ENCODE measurements at places on chromosomes 3 and 15.

GRCh38 chr3:120369037-120369467 is 19.9 kb upstream of the LRRC58 start:
- no peak for DNase-seq

- DNase-seq: no peak
Observed at GRCh38 chr3:40924559-40925141, 274.7 kb upstream of the CTNNB1 start.

- DNase-seq: no peak
Observed at GRCh38 chr15:25860885-25861866, 2.0 kb downstream of the ATP10A start.

- DNase-seq: no peak
Observed at GRCh38 chr3:42308651-42309050, 42.7 kb upstream of the CCK start.

DNA sequence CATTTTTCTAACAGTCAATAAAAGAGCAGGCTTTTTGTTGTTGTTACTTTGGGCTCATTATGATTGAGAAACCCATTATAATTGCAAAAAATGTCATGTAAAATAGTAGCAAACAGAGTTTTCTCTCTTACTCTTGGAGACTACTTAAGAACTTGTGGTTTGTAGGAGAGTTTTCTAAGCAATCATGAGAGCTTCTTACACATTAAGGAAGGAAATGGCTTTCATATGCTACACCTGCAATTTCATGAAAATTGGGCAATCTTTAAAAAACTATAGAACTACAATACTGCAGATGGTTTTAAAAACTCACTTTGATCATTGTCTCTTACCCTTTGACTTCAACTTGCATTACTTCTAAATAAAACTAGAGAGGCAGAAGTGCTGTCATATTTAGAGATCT is 701.8 kb downstream of the ZPLD1 start:
- no peak for DNase-seq

- no peak for DNase-seq
Observed at GRCh38 chr15:78044407-78045155, 32.9 kb downstream of the TBC1D2B start.

GRCh38 chr3:13147344-13147743 is 74.1 kb upstream of the IQSEC1 start:
- DNase-seq: no peak

- peak; percentile 2 for DNase-seq
Observed at GRCh38 chr3:60017631-60018030, 967.8 kb upstream of the CFAP20DC start.

- no peak for DNase-seq
Observed at GRCh38 chr3:12044860-12045259, 40.7 kb downstream of the SYN2 start.

DNA sequence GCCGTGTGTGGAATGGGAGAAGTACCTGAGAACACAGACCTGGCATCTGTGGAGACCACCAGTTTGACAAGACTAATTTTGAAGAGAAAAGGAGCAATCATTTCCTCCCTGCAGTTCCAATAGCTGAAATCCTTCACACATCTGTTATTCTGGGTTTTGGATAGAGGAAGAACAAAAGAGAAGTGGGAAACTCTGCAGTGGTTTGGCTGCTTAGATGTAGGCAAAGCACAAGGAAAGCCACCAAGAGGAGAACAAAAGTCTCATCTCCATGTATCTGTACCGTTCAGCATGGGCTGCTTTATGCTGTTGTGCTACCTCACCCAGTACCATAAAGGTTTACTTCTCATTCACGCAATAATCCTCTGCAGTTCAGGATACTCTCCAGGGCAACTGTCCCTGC is 153.1 kb upstream of the COL8A1 start:
- DNase-seq: no peak

- DNase-seq: no peak
Observed at GRCh38 chr15:41653760-41654159, 6.4 kb upstream of the MGA start.

- no peak for DNase-seq
Observed at GRCh38 chr3:72353236-72354128, 494.8 kb downstream of the SHQ1 start.

DNA sequence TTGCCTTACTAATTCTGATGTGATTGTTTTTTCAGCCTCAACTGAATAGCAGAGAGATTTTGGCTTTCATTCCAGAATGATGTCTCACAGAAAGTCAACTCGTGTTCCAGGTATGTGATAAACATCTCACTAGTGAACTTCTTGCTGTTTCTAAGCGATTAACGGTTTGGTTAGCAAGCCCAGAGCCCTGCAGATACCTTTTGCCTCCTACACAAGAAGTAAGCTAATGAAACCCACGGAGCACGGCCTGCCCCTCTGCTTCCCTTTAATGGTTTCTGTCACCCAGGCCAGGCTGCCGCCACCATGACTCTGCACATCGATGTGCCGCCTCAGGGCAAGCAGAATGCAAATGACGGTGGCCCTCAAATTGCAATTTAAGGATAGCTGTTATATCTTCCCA is 155.9 kb upstream of the ICE2 start:
- DNase-seq: peak; percentile 18

GRCh38 chr3:142501004-142501926 is 53.4 kb upstream of the XRN1 start:
- no peak for DNase-seq

DNA sequence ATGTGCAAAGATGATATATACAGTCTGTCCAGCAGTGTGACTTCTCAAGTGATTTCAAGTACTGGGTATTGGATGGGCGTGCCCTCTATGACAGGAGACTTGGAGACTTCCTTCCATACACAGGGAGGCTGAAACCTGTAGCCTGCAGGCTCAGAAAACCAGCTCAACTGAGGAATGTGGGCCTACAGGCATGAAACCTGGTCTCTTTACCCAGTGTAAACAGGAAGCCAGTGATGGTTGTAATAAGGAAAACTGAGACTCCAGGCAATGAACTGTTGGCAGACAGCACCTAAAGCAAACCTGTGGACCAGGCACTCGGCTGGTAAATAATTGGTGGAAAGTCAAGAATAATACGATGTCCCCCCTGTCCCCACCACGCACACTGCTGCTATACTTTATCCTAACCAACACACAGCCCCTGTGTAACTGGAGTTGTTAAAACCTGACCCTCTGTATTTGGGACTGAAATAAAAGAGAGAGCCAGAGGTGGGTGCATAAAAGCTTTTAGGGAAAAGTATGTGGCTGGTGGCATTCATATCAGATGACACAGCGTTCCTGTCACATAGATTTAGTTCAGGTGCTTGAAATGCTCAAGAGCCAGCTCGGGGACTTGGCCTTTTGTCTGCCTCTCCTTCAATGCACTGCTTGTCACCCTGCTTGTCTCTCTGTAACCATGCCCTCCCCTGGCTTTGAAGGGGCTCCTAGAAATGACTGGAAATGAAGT is 144.7 kb downstream of the TPRG1 start:
- DNase-seq: no peak

GRCh38 chr3:58039601-58040000 is 31.4 kb downstream of the FLNB start:
- no peak for DNase-seq

DNA sequence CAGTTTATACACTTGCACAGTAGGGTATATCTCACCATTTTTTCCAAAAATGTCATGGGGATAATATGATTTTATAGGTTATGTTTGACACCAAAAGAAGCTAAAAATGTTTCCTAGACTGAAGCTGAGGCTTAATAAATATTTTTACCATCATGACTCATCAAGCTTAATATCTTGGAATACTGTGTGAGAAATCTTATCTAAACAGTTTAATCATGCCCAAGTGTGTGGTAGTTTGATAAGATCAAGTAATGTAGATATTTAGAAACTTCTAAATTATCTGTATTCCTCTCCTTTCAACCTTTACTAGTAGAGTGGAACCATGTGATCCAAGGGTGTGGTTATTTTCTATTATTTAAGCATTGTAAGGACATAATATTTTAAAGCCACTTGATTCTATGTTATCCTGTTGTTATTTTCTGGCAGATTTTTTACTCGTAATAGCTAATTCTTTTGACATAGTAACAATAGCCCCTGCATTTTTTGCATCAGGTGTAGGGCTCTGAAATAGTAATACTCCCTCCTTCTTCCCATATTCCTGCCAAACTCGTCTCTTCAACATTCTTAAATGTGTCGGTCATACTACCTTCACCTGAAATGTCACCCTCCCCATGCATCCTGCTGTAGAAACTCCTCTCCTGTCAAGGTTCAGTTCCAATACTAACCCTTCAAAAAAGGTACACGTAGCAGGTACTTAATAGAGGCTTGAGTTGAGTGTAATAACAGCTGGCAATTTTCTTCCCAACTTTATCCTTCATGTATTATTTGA is 729.6 kb downstream of the NLGN1 start:
- no peak for DNase-seq

DNA sequence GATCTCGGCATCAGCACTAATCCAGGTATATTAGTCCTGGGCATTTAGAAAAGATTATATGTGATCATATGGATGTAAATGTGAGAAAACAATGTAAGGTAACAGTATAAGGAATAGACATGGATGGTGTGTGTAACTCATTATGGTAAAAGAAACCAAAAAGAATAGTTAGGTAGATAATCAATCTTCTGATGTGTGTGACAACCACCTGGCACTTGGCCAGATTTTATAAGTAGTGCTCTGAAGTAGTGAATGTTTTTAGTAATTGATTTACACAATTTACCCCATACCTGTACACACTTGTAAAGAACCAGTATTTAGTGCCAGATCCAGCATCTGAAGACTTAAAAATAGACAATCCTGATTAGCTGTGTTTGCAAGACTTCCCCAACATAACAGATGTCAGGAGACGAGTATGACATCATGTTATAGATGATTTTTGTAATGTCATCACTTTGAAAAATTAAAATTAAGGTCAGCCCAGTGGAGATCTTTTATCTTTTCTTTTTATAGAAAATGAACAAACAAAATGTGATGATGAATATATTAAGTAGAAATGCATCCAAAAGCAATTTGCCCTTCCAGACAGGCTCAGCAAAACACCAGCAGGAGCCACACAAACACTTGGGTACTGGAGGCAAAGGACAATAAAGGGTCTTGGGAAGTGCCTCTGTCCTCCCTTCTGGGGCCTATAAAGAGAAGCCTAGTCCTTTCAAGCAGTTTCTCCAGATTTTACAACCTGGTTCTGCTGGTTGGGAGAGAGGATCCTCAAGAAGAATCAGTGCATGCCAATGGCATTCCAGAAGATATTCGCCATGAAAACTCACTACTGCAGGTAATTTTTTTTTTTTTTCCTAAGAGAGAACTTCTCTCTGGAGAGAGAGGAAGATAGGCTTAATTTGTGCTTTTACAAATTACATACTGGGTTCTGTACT is 140.7 kb downstream of the MECOM start:
- DNase-seq: no peak

DNA sequence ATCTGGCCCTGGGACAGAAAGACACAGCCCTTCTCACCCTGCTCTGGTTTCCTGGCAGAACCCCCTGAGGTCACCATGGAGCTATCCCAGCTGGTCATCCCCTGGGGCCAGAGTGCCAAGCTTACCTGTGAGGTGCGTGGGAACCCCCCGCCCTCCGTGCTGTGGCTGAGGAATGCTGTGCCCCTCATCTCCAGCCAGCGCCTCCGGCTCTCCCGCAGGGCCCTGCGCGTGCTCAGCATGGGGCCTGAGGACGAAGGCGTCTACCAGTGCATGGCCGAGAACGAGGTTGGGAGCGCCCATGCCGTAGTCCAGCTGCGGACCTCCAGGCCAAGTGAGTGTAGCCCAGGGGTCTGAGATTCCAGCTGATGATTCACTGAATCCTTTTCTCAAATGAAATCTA is 61.7 kb downstream of the BOC start:
- no peak for DNase-seq

GRCh38 chr15:70555713-70556112 is 207.6 kb downstream of the UACA start:
- no peak for DNase-seq

GRCh38 chr3:197730200-197730599 is 6.5 kb downstream of the RUBCN start:
- peak; percentile 45 for DNase-seq

DNA sequence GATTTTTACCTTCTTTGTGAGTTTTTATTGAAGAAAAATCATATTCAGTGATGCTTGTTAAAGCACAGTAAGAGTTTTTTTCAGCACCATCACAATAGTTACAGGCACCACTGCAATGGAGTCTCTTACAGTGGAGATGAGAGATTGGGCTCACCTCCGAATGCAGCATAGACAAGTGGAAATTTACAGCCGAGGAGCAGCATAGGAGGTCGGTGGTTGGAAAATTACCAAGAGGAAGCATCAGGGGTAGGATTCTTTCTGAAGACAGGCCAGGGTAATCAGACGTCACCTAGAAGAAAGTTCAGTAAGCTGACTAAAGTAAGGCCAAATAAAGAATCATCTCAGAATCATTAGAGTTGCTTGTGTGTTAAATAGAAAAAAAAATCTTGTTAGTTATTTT is 491.6 kb downstream of the RBMS3 start:
- DNase-seq: no peak

DNA sequence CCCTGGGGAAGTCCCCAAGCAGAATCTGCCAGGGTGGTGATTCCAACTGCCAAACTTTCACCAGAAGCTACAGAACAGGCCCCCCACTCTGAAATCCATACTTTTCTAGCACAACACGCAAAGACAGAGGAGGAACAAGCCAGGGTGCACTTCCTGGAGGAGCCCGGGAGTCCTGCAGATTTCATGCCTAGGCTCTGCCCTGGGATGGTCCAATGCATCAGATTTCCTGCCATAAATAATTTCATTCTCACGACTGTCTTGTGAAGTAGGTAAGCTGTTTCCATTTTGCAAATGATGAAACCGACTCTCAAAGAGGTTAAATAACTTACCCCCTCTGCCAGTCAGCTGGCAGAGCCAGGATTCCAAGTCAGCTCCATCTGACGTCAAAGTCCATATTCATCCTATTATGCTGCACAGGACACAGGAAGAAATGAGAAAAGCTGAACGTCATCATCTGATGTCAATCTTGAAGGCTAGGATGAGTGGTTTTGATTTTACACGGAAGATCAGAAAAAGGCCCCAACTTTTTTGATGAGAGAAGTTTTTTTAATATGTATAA is 134.8 kb upstream of the IGF1R start:
- no peak for DNase-seq

DNA sequence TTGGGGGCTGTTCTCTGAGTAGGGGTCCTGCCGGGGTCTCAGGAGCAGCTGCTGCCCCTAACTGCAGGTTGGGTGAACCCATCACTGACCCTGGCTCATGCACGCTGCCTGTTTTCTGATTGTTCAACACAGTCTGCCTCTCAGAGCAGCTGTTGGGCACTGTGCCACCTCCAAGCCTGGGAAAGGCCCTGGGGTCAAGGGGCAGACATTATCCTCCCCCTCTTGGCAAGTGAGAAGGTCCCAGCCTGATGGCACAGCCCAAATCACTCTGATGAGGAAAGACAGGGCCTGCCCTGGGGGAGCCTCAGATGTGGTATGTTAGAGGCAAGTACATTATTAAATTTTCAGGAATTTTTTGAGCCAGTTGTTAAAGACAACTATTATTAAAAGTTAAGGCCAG is 14.1 kb upstream of the GNAT1 start:
- no peak for DNase-seq

Data from GM20000 (cell line).